ENCODE measurements at places on chromosomes 2 and 18.

- DNase-seq, result no peak
Measured at GRCh38 chr2:151872463-151872862, 44.2 kb upstream of the ARL5A start.

DNA sequence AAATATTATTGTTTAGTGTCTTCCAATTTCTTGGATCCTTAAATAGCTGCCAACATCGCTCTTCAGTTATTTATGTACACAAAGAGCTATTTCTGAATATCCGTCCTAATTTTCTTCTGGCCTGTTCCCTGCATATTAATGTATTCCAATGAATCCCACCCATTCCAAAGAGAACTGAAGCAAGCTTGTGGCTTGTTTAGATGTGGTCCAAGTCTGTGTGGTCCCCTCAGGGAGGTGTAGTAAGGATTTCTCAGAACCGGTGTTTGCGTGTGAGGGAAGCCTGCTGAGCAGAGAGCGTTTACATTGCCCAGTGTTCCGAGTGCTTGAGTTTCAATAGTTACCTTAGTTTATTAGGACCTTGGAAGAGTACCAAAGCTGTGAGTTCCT, 25.1 kb upstream of the IL1R1 start:
- DNase-seq, result no peak

DNA sequence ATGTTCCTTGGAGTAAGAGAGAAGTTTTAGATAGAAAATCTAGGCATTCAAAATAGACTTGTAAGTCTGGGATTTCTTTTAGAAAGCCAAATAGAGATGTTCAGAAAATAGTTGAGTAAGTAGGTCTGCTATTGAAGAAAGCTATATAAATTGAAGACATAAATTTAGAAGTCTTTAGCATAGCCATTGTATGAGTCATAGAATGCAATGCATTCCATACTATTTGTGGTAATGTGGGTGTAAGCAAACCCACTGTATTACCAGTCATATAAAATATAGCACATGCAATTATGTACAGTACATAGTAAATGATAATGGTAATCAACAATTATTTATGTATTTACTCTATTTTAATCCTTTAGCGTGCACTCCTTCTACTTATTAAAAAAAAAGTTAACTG, 14.1 kb downstream of the MC4R start:
- no peak for DNase-seq

DNA sequence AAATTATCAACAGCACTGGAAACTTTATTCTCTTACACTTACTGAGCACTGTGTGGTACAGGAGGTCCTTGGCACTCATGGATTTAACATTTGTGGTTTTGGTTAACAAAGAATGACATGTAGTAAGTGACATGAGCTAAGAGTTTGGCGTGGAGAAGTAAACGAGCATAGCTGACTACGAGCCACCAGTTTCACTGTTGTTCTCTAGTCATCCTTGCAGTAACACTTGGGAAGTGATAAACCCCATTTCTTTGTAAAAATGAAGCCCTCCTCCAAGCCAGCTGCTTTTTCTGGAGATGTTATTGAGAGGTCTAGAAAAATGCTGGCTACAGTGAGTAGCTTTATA, 32.7 kb downstream of the QPCT start:
- peak; percentile 58 for DNase-seq

DNA sequence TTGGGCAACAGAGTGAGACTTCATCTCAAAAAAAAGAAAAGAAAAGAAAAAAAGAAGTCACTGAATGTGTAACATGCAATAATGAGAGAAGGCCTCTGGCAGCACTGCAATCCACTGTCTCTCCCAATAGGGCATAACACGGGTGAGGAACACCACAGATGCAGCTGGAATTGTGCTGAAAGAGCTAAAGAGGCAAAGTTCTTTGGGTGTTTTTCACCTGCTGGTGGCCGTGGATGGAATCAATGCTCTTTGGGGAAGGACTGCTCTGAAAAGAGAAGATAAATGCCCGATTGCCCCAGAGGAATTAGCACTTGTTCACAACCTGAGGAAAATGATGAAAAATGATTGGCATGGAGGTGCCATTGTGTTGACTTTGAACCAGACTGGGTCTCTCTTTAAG, 31.0 kb upstream of the CYBRD1 start:
- DNase-seq, result no peak

- no peak for DNase-seq
Measured at GRCh38 chr2:129587426-129588064, 391.9 kb upstream of the RAB6C start.

GRCh38 chr2:39468579-39469451, 31.7 kb upstream of the MAP4K3 start:
- DNase-seq, result no peak

Measured in activated CD4-positive, alpha-beta T cell treated with anti-CD3 and anti-CD28 coated beads, Interleukin-2, amount 50 U/mL, for 24 hours (primary cell).